ENCODE measurements at places on chromosomes 11 and 22.

GRCh38 chr11:35178067-35178805 lies 39.3 kb downstream of the CD44 start:
- no peak for DNase-seq

DNA sequence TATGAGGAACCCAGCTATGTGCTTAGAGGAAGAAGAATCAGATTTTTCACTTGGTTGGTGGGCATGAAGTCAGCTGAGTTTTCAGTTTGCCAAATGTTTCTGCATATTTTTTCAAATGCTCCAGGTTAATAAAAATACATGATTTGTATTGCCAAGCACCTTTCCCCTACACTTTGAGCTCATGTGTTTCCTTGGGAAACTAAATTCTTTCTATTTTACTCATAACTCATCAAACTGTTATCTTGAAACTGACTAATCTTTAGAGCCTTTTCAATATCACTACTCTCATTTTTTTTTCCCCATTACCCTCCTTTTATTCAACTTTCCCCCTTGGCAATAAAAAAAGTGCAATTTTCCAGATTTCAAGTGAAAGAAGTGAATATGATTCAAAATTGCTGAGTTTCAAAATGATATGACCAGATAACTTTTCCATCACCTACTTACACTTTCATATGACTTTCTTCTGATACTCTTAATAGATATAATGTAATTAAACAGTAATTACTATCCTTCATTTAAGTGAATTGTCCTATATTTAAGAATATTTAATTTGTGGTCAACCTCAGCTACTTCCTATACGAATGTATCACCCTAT lies 91.9 kb upstream of the SOX6 start:
- DNase-seq, result no peak

DNA sequence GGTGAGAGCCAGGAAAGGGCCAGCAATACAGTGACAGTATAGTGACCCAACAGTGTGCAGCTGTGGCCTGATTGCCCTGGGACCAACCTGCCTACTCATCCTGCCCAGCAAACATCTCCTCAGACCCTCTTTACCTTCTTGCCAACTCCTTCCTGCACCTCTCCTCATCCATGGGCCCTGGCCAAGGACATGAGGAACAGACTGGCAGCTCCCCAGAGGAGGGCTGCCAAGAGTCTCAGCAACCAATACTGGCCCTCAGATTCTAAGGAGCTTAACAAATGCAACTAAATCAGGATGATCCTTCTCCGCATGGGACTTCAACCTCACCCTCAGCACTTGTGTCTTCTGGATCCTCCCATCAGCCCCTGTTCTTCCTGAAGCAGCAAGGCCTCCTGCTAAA lies 77.0 kb downstream of the RPL27A start:
- no peak for DNase-seq

DNA sequence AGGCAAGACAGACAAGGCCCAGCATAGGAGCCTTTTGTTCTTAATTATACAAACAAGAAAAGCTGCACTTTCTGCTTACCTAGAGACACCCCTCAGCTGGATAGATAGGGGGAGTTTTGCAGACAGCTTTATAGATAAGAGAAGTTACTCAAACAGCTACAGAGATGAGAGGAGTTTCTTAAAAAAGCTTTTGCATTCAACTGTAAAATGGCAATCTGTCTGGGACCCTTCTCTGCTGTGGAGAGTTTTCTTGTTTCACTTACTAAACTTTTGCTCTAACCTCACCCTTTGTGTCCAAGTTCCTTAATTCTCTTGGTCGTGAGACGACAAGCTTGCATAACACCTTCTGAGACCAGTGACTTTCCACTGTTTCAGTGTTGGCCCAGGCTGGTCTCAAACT lies 103.8 kb upstream of the CHORDC1 start:
- peak; percentile 2 for DNase-seq

- DNase-seq, result no peak
Measured at GRCh38 chr11:8698379-8698851, 15.8 kb downstream of the RPL27A start.

DNA sequence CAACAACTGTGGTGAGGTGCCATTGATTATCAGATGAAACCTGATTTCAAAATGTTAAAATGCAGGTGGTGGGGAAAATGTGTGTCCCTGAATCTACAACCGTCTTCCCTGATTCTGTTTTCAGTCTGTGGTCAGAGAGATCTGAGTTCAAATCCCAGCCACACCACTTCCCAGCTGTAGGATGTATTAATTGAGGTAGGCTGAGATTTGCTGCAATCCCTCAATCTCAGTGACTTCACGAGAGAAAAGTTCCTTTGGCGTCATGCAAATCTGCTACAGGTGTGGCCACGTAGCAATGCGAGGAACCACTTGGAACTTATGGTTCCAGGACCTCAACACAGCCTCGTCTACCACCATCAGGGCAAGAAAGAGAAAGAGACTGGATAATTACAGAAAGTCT lies 56.2 kb downstream of the BCL2L13 start:
- DNase-seq, result no peak

GRCh38 chr22:24134090-24134846 lies 47.0 kb upstream of the SUSD2 start:
- peak; percentile 92 for DNase-seq

GRCh38 chr11:46302866-46303265 lies 25.4 kb downstream of the CREB3L1 start:
- peak; percentile 48 for DNase-seq

DNA sequence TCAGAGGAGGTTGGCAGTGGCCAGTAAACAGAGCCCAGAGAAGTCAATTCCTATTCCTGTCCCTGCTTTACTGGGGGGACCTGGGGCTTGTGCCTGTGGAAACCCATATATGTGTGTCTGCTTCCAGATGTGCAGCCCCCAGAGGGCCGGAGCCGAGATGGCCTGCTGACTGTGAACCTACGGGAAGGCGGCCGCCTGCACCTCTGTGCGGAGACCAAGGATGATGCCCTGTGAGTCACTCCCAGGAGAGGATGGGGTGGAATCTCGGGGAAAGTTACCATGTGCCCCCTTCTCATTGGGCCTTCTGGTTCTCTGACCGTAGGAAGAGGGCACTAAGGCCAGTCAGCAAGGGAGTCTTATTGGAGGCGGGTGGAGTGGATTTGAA lies 5.3 kb downstream of the PLEKHB1 start:
- DNase-seq, result no peak

DNA sequence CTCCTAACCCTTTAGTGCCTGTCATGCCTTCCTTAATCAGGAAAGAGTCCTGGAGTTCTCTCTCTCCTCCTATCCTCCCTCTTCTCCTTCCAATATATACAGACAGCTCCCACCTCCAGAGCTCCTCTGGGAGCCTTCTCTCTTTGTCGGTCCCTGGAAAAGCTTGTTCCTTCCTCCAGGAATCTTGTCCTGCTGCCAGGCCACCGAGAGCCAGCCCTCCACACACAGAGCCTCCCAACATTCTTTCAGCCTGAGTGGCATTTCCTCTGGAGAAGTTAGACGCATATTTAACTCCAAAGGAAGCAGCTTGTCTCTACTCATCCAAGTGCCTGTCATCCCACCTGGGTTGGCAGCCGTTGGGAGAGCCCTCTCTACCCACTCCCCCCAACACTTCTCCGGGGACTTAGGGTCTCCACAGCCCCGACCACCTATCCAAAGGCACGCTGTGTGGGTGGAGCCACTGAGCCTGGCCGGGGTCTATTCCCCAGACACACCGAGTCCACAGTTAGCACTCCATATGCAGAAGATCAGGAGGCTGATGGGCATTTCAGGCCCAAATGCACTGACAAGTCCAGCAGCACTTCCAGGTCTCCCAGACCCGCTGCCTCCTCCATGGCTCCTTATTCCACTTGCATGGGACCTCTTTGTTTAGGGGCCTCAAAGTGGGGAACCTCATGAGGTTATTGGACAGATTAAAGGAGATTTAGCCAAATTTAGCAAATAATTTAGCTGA lies 31.1 kb downstream of the DKK3 start:
- DNase-seq, result no peak

DNA sequence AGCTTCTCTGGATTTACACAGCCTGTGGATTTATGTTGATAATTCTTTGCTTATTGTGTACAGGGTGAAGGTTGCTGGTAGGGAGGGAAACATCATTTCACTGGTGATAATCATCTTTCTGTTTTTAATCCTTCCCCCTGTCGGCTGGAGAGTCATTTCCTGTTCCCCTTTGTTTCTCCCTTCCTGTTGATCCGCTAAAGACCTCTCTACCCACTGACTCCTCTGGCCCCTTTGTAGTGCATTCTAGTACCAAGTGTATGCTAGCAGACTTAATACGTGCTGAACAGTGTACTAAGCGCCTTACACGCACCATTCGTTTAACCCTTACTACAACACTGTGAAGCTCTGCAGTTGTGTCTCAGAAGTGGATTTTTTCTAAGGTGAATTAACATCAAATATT lies 19.0 kb upstream of the OR9Q1 start:
- no peak for DNase-seq

DNA sequence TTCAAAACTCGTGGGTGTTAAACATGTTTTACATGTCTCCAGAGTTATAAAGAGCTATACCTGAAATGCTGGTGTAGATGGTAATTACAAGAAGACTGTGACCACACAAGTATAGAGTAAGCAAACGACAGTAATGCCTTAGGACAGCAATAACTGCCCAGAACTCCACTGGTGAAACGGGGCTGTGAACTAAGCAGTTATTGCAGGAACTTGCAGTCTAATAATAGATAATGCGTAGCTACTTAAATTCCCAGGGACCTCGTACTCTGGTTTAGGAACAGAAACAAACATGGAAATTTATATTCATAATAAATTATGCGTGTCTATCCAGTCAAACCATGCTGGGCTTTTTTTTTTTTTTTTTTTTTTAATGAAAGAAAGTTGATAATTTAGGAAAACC lies 24.9 kb upstream of the TP53AIP1 start:
- DNase-seq, result no peak

- no peak for DNase-seq
Measured at GRCh38 chr11:133382131-133382812, 150.0 kb downstream of the OPCML start.

DNA sequence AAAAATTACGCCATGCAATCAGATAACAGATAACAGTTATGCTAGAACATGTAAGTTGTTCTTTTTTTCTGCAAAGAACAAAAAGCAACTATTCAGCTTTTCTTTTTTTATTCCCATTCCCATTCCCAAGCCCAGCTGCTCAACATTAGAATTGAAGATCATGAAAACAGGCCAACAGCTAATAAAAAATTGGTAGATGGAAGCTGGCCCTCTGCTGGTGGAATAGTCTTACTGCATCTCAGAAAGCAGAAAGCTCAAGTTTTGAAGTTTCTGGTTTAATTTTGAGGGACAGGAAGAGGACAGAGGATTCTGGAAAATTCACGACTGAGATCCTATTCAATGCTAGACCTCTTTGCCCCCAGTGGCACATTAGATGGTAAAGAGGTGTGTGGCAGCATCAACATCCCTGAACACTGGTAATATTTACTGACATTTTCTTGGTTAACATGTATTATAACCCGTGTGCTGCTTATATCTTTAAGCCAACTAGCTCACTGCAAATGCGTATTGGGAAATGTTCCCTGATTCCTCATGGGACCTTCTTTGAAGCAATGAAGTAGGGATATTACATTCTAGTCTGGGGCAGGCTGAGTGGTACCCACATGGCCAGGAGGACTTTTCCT lies 591.2 kb downstream of the OPCML start:
- DNase-seq, result no peak

GRCh38 chr11:69746752-69747742 lies 28.1 kb downstream of the FGF4 start:
- no peak for DNase-seq

- DNase-seq, result no peak
Measured at GRCh38 chr11:32103941-32104340, 13.1 kb downstream of the RCN1 start.

DNA sequence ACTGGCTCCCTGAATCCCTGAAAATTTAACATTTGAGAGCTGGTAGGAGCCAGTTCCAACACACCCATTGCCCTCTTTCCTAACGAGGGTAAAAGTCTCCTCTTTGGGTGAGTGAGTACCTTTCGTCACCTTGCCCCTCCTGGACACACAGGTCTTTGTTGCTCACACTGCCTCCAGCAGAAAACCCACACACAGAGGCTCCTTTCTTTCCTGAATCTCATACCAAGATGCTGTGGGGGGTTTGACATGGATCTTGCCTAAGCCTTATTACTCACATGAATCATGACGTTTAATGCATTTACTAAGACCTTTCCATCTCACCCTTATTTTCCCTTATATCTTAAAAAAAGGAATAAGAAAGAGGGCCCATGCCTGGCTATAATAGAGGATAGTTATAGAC lies 53.0 kb downstream of the PARVA start:
- no peak for DNase-seq

- DNase-seq, result no peak
Measured at GRCh38 chr11:109364851-109365250, 57.1 kb upstream of the C11orf87 start.

GRCh38 chr11:48017831-48018527 lies 37.6 kb downstream of the PTPRJ start:
- DNase-seq, result no peak
